ENCODE measurements at places on chromosomes 16 and 17. TPM values are rescaled to one million over a fixed set of nuclear protein-coding genes. Genes with fewer than 3 reads are reported as not detected.
A peak's percentile ranks its signal among the peaks of the same experiment; 100 is the strongest.

DNA sequence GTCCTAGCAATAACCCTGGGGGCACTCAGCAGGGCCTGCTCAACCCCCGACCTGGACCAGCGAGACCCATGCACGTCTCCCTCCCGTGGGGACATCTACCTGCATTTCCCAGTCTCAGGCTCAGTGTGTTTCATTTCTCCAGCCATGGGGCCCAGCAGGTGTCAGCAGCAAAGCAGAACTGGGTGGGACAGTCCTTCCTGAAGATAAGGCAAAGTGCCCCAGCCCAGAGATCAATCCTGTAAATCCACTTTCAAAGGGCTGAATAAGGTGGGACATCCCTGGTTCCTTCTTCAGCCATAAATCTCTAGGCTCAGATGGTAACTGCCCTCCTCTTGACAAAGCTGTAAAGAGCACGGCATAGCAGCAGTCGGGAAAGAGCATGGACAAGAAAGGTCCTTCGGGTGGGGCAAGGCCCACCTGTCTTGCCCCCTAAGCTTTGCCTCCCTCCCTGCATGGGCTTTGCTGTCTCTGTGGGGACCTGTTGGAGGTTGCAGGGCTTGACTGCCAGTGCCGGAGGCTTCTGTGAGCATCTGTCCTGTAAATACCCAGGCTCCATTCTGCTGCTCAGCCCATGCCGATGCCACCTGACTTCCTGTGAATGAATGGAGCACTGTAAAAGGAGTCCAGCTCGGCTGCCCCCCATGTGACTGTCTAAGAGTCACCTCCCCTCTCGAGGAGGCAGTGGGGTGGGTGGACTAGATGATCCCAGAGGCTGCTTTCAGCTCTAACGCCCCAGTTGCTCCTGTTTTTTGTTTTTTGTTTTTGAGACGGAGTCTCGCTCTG is 84.8 kb upstream of the TBC1D3K start:
- DNase-seq: no peak
- H3K27ac ChIP-seq: no peak overlapping the region
- H3K36me3 ChIP-seq: no peaks in the 10 kb centered on the region
- no peaks in the 10 kb centered on the region for H3K4me1 ChIP-seq

DNA sequence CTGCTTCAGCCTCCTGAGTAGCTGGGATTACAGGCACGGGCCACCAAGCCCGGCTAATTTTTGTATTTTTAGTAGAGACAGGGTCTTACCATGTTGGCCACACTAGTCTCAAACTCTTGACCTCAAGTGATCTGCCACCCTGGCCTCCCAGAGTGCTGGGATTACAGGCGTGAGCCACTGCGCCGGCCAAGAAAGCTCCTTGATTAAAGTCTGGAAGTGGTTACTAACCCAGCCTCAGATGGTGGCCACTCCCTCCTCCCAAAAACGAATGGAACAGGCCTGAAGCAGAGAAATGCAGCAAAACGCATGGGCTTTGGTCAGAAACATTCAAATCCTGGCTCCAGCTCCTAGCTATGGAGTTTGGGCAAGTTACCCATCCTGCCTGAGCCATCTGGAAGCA is 11.3 kb downstream of the FKBP10 start:
- peaks cover 4% of the 10 kb centered on the region for H3K36me3 ChIP-seq
- no peaks in the 10 kb centered on the region for H3K4me1 ChIP-seq
- no peak overlapping the region for H3K4me3 ChIP-seq
- no peak overlapping the region for H3K27ac ChIP-seq
- DNase-seq: no peak

DNA sequence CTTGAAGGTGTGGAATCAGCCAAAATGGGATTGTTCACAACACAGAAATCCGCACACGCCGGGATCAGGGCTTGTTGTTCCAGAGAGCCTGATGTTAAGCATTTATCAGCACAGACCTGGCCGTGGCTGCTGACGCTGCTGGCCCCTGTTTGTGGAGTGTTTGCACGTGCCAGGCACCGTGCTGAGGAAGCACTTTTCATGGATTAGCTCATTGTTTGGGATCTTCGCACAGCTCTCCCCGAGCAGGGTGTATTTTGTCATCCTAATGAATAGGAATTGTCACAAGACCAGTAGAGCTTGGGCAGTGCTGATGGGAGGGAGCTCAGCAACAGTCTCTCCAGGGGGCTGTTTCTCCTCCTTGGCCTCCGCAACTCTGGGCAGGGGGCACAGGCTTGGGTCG is 160.4 kb upstream of the PLCG2 start:
- H3K27ac ChIP-seq: peak overlapping the region; percentile 13
- peaks cover 36% of the 10 kb centered on the region for H3K4me1 ChIP-seq
- DNase-seq: no peak
- no peak overlapping the region for H3K4me3 ChIP-seq

Gene NPIPA3
- polyA plus RNA-seq: 1.2 TPM

DNA sequence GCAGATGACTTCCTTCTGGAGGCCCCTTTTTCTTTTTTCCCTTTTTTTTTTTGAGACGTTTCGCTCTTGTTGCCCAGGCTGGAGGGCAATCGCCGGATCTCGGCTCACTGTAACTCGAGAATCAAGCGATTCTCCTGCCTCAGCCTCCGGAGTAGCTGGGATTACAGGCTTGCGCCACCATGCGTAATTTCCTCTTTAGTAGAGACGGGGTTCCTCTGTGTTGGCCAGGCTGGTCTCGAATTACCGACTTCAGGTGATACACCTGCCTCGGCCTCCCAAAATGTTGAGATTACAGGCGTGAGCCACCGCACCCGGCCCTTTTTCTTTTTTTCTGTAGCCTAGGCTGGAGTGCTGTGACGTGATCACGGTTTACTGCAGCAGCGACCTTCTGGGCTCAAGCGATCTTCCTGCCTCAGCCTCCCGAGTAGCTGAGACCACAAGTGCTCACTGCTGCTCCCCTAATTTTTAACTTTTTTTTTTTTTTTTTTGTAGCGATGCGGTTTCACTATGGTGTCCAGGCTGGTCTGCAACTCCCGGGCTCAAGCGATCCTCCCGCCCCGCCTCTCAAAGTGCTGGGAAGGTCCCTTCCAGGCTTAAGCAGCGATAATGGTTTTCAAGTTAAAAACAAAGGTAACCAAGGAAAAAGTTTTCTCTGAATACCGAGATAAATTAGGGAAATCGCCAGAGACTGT is 956 bp upstream of the IST1 start:
- peak overlapping the region; percentile 92 for H3K27ac ChIP-seq
- H3K27me3 ChIP-seq: no peaks in the 10 kb centered on the region
- H3K4me1 ChIP-seq: peaks cover 3% of the 10 kb centered on the region
- H3K4me3 ChIP-seq: peak overlapping the region; percentile 91
- H3K36me3 ChIP-seq: no peaks in the 10 kb centered on the region

- H3K4me3 ChIP-seq: no peak overlapping the region
- DNase-seq: no peak
These were observed 35.7 kb downstream of the CACNA1H start for GRCh38 chr16:1188432-1189189.

Gene C16orf96
- not detected for polyA plus RNA-seq

Gene PLCG2
- polyA plus RNA-seq: 3.5 TPM

GRCh38 chr17:80102664-80103448 is 1.5 kb downstream of the GAA start:
- peaks cover 15% of the 10 kb centered on the region for H3K27me3 ChIP-seq
- no peak for DNase-seq
- no peaks in the 10 kb centered on the region for H3K36me3 ChIP-seq

DNA sequence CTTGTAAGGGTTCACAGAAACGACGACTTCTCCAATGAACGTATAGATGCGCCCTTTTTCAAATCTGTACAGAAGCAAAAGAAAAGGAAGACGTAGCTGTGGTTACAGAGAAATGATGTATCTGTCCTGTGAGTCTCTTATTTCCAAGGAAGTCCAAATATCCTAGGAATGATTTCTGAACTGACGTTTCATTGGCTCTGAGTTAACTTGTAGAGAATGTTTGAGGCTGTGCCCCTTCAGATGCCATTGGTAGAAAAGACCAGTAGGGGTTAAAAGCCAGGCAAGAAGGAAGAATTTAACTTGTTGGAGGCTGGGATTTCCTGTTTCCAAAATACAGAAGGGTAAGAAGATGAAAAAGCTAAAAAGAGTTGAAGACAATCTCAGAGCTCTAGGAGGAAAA is 96.2 kb downstream of the MYO1D start:
- H3K27me3 ChIP-seq: no peaks in the 10 kb centered on the region
- no peaks in the 10 kb centered on the region for H3K4me1 ChIP-seq
- H3K4me3 ChIP-seq: no peak overlapping the region
- H3K27ac ChIP-seq: no peak overlapping the region

DNA sequence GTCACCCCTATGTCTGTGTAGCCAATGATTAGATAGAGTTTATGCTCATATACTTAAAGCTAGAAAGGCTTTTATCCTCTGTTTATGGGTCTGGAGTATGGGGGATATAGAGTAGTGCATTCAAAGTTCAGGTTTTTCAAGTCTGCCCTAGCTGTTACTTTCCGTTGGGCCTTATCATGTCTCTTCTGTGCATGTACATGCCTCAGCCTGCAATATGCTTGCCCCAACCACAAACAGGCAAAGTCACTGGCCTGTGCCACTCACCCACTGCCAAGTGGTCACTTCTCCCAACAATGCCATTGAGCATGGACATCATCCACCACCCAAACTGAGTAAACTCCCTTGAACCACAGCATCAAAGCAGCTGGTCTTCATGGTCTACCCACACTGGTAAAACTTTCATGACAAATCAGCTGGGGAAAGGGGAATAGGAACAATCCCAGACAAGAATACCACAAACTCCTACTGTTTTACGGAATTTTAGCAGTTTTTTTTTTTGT is 70.3 kb upstream of the C17orf78 start:
- H3K27me3 ChIP-seq: no peaks in the 10 kb centered on the region
- H3K4me1 ChIP-seq: peaks cover 34% of the 10 kb centered on the region
- no peak overlapping the region for H3K27ac ChIP-seq
- DNase-seq: peak; percentile 19

Gene SLC47A1
- polyA plus RNA-seq: 0.07 TPM

Gene NAT9
- polyA plus RNA-seq: 36.9 TPM

Gene MYH8
- polyA plus RNA-seq: not detected

DNA sequence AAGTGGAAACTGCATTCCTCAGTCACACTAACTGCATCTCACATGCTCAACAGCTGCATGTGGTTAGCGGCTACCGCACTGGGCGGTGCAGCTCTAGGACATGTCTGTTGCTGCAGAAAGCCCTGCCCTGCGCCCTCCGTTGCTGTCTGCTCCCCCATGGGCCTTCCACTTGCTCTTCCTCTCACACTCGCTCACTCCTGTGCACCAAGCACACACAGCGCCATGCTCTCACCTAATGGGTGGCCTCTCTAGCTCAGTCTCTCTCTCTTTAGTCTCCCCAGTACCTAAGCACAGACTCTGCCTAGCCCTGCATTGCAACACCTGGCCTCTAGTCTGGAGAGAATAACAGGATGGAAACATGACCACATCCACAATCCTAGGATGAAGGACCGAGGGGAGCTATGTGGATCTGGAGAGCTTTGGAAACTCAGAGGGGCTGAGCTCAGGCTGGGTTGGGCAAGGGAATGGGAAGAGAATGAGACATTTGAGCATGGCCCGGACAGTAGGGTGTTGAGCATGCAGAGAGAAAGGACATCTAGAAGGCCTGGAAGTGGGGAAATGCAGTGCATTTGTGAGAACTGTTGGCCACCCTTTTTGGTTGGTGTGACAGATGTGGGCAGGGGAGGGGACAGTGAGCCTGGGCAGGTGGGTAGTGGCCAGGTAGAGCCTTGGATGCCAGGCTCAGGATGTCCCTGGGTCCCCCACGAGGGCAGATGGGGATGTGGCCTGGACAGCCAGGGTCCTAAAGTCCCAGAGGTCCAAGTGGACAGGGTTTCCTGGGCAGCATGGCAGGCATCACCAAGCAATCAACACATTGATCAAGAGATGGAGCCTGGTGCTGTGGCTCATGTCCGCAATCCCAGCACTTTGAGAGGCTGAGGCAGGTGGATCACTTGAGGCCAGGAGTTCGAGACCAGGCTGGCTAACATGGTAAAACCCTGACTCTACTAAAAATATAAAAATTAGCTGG is 16.1 kb downstream of the SGCA start:
- H3K36me3 ChIP-seq: no peaks in the 10 kb centered on the region
- no peaks in the 10 kb centered on the region for H3K27me3 ChIP-seq
- H3K27ac ChIP-seq: no peak overlapping the region
- no peak overlapping the region for H3K4me3 ChIP-seq

DNA sequence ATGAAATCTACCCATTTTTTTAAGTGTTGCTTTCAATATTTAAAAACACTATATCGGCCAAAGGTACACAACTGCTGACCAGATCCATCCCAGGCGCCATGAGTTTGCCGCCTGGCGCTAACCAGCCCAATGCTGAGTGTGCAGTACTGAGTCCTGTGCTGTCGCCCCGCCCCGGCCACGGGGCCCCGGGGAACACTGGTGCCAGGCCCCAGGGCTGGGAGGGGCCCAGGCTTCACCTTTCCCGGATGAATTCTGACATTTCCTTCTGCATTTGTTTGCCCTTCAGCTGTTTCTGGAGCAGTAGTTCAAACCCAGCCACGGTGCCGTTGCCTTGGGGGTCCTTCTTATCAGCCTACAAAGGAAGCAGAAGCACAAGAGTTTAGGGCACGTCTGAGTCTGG is 37.8 kb upstream of the RCVRN start:
- H3K27me3 ChIP-seq: no peaks in the 10 kb centered on the region
- H3K27ac ChIP-seq: no peak overlapping the region
- H3K4me3 ChIP-seq: no peak overlapping the region
- H3K36me3 ChIP-seq: no peaks in the 10 kb centered on the region
- DNase-seq: no peak
- H3K4me1 ChIP-seq: no peaks in the 10 kb centered on the region

Gene SDR42E2
- polyA plus RNA-seq: not detected

DNA sequence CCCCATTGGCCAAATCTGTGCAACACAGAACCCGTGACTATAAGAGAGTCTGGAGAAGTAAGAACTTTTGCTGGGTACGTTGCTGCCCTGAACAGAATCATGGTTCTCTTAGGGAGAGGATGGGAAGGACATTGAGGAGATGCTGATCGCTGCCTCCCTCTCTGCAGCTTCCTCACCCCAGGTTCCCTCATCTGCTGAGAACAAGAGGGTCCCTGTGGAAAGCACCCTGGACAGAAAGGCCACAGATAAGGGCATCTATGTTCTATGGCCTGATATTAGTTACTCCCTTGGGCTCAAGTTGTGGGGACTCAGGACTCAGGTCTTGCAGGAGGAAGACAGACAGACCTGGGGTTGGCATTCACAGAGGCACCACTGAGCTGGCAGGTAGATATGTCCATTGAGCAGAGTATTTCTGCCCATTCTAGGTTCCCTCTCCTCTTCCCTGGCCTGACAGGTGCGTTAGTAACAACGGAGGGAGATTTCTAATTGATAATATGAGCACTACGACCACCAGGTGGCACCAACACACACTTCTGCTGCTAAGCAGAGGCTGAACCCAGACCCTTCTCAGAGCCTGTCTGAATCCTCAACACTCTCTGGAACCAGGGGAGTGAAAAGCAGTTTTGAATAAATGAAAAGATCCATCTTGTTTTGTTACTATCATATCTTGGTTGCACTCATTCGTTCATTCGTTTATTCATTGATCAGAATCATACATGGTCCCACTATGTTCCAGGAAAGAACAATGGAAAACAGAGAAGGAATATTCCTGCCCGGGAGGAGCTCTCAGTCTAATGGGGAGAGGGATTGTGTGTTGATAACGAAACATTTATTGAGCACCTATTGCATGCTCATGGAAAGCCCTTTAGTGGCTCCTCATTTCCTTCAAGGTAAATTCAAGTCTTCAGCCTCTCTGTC is 56.4 kb downstream of the SLC6A2 start:
- H3K4me1 ChIP-seq: no peaks in the 10 kb centered on the region
- no peak for DNase-seq
- H3K27ac ChIP-seq: no peak overlapping the region
- H3K36me3 ChIP-seq: no peaks in the 10 kb centered on the region
- no peaks in the 10 kb centered on the region for H3K27me3 ChIP-seq

Gene RGS9
- polyA plus RNA-seq: 2.1 TPM

Gene LRRC37B
- 9.9 TPM for polyA plus RNA-seq

Data from keratinocyte (primary cell).